Activated naive CD4-positive, alpha-beta T cell (primary cell): ENCODE measurements at places on chromosomes 16 and 17.

DNA sequence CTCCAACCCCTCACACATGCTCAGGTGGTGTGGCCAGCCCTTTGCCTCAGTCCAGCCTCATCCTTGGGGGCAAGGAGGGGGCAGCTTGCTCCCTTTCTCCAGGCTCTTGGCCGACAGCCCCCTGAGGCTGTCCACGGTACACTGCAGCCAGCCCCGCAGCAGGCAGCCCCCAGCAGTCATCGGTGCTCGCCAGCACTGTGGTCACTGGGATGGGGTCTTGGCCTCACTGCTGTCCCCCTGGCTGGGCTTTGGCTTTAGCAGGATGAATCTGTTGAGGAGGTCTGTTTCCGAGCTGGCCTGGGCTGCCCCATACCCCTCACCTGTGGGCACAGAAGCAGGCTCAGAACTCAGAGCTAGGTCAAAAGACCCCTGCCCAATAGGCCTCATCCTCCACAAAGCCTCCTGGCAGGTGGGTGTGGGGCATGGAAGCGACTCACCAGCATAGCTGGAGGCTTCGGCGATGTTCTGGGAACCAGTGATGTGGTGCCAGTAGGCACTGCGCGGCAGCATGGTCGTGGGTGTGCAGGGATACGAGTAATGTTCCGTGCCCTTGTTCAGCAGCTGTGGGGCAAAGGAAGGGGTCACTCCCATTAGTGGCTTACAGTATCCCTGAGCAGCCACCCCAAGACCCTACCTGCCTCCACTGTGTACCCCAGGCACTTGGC lies 10.8 kb downstream of the POLR2C start:
- no peak for DNase-seq

GRCh38 chr16:75256696-75257343 lies 5.4 kb upstream of the BCAR1 start:
- no peak for DNase-seq

DNA sequence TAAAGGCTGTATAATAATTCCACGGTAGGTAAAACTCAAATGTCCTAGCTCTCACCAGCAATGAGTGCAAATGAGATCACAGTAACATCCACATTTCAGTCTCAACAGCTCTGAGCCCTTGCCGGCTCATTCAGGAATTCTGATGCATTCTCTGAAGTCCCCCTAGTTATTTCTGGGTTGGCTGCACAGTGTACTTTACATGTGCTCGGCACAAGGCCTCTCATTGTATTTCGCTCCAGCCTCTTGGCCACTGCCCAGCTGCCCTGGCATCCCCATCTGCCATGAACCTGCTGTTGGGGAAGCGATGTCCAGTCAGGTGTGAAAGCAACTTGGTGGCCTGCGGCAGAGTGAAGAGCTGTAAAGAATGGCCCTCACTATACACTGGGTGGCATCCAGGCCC lies 14.3 kb downstream of the PRCD start:
- no peak for DNase-seq

GRCh38 chr17:67335245-67335835 lies 31.0 kb downstream of the PSMD12 start:
- no peak for DNase-seq

GRCh38 chr17:27741361-27741861 lies 58.9 kb downstream of the NOS2 start:
- no peak for DNase-seq

- no peak for DNase-seq
Measured at GRCh38 chr17:6639586-6640535, 650 bp downstream of the KIAA0753 start.

- no peak for DNase-seq
Measured at GRCh38 chr16:55634193-55634592, 21.6 kb upstream of the SLC6A2 start.

- DNase-seq = no peak
Measured at GRCh38 chr17:313231-313630, 39.4 kb downstream of the RPH3AL start.

DNA sequence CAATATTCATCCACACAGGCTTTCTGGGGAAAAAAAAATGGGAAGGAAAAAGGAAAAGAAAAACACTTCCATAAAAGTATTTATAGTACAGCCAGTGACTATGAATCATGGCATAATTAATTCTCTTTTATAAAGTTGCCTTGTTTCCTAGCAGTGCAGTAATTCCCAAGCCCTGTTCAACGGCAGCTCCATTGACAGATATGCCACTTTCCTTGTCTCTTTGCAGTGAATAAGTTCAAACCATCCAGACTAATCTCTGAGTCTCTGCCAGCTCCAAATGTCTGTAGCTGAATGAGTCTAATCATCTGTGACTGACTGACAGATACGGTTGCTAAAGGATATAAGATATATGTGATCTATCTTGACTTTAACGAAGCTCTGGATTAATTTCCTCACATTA lies 52.9 kb upstream of the KCNJ16 start:
- no peak for DNase-seq

DNA sequence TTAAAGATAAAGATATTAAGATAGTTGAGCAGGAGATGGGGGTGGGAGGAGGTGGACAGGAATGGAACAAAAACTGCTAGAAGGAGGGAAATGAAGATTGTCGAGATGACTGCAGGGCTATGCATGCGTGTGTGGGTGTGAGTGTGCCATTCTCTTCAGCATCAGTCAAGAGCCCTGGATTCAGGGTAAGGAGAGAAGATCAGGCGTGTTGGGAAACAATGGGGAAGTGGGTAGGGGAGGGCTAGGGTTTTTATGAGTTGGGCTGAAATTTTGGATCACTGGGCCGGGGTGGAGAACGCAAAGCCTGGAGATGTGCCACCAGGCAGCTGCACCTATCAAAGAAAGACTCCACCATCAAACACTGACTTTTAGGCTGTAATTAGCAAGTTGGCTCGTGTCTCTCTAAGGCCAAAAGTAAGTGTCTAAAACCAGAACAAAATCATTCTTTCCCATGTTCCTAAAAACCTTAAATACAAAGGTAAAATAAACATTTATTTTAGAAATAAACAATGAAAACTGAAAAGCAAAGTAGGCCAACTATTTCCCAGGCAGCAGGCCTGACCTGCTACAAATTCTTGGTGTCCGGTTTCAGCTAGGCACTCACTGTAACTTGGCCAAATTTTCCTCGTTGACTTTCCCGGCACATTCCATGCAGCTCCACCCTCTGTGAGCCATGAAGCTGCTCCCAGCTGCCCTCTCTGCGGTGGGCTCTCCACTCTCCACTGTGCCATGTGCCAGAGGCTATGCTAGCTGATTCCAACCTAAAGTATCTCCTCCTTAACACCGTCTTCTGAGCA lies 4.2 kb downstream of the CDRT4 start:
- DNase-seq = no peak

DNA sequence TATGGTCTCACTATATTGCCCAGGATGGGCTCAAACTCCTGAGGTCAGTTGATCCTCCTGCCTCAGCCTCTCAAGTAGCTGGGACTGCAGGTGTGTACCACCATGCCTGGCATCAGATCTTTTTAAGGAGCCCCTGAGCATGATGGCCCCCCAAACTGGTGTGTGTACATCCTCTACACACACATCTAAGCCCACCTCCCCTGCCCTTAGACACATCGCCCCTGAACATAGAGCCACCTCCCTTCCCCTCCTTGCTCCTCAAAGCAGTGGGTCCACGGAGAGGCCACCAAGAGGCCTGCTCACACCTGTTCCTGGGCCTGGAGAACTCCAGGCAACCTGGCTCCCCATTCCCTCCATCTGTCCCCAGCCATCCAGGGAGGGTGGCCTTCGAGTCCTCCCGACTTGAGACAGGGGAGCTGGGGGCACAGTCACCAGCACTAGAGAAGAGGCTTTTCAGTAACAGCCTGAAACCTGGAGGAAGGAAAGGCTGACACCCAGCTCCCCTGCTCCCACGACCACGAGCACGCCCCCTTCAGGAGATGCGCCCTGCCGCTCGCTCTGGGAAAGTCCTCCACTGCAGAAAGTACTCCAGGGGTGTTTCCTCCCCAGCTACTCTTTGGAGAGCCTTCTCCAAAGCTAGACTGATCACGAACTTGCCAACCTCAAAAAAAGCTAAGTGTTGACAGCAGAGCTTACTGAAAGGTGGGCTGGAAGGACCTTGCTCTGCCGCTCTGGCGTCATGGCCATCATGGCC lies 12.6 kb upstream of the PRR29 start:
- no peak for DNase-seq

DNA sequence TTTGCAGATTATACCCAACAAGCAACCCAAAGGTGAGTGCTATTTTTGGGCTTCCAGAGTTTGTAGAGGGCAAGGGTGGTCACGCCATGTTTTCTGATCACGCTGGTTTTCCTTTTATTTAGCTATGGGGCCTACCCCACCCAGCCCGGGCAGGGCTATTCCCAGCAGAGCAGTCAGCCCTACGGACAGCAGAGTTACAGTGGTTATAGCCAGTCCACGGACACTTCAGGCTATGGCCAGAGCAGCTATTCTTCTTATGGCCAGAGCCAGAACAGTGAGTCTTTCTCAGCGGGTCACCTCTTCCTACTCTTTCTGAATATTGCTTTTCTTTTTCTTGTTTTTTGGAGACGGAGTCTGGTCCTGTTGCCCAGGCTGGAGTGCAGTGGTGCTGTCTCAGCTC lies 2.5 kb downstream of the FUS start:
- DNase-seq = no peak

GRCh38 chr16:48619979-48620378 lies 10.0 kb upstream of the N4BP1 start:
- DNase-seq = no peak

GRCh38 chr17:18946536-18946935 lies 5.4 kb upstream of the SLC5A10 start:
- DNase-seq = no peak

DNA sequence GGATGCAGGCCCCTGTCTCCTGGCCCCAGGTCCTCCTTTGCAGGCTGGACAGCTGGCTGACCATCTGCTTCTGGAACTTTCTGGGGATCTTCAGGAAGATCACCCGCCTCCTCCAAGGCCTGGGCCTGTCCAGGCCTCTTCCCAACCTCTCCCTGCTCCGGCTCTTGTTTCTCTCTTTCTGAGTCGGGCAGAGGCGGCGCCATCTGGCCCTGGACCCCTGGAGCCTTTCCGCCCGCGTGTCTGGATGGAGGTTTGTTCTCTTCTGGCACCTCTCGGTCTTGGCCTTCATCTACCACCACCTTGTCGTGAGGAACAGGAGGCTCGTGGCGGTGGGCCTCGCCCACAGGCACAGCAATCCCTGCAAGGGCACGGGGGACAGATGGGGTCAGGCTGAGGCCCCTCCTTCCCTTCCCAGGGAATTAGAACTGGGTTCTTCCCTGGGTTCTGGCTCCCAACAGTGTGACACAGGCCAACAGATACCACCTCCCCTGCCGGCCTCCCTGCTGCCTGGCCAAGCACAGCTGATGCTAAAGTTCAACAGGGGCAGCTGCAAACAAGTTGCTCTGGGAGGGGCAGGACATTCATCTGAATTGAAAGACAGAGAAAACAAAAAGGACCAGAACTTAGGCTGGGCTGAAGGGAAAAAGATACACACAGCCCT lies 13.3 kb downstream of the NDUFAF8 start:
- no peak for DNase-seq

DNA sequence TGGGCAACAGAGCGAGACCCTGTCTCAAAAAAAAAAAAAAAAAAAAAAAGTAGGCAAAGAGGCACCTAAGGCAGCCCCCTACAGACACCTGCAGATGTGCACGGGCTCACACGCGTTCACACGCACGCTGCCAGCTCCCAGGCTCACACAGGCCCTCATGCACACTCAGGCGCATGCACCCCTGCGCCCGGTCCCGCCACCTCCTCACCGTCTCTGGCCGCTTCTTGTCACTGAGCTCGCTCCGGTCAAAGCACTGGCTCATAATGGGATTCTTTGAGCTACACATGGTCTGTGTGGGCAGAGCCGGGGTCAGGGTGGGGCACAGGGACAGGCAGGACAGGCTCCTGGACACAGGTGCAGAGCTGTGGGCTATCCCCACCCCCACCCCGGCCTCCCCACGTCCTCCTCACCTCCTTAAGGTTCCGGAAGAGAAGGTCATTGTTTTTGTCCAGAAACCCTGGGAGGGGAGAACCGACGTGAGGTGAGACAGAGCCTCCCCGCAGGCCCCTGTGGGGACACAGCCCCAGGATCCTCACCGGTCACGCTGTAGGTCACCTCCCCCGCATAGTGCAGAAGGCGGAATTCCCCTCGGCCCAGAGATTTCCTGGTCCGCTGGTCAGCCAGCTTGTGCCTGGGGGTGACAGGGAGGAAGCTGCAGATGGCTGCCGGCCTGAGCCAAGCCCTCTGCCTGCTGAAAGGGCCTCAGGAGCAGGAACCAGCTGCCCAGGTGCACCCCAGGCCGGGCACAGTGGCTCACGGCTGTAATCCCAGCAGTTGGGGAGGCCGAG lies 17.9 kb downstream of the MYO1C start:
- DNase-seq = no peak

GRCh38 chr17:82061047-82061925 lies 4.3 kb downstream of the DUS1L start:
- no peak for DNase-seq

- no peak for DNase-seq
Measured at GRCh38 chr17:80190716-80191115, 20.9 kb downstream of the CARD14 start.

- DNase-seq = no peak
Measured at GRCh38 chr16:31268033-31268365, 8.2 kb downstream of the ITGAM start.

DNA sequence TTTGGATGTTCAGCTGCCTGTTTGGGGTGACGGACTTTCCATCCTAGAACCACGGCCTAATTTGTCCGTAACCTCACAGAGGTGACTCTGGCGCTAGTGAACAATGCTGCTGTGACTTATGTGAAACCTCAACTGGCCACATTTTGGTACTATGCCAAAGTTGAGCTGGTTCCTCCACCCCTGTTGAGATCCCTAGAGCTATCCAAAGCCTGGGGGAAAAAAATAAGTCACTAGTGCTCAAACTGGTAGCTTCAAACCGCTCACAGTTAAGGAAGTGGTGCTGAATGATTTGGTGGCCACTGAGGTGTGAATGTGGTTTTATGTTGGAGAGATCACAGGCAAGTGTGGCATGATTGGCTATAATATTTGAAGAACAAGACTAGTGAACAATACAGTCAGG lies 11.3 kb upstream of the TUBG2 start:
- DNase-seq = no peak

- DNase-seq = no peak
Measured at GRCh38 chr17:42323268-42323773, 35.0 kb downstream of the STAT5A start.

DNA sequence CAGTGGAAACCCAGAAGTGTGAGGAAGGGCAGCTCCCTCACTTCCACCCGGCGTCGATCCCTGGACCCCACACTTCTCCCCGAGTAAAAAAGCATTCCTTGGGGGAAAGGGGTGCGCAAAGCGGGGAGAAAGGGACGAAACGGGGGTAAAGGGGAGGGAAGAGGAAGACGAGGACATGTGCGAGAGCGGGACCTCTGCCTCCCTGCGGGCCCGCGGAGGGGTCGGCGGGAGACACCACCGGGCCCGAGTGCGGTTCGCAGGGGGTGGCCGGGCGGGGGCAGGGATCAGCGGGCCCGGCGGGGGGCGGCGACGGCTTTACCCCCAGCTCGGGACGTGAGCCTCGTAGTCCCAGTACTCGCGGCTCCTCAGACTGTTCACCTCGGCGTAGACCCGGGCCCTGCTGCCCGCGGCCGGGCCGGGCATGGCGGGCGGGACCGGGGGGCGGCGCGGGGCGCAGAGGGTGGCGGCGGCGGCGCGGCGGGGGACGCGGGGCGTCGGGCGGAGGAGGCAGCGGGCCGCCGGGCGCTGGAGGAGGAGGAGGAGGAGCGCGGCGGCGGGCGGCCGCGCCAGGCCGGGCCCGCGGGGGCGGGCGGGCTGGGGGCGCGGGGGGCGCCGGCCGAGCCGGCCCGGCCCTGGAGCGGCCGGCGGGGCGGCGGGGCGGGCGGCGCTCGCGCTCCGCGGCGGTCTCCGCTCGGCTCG lies 443 bp downstream of the CSNK2A2 start:
- DNase-seq = no peak
